Foreskin fibroblast (primary cell): ENCODE measurements at places on chromosomes 7 and 10.

- no peak for DNase-seq
Observed at GRCh38 chr7:26694141-26694540, 170.2 kb downstream of the SKAP2 start.

DNA sequence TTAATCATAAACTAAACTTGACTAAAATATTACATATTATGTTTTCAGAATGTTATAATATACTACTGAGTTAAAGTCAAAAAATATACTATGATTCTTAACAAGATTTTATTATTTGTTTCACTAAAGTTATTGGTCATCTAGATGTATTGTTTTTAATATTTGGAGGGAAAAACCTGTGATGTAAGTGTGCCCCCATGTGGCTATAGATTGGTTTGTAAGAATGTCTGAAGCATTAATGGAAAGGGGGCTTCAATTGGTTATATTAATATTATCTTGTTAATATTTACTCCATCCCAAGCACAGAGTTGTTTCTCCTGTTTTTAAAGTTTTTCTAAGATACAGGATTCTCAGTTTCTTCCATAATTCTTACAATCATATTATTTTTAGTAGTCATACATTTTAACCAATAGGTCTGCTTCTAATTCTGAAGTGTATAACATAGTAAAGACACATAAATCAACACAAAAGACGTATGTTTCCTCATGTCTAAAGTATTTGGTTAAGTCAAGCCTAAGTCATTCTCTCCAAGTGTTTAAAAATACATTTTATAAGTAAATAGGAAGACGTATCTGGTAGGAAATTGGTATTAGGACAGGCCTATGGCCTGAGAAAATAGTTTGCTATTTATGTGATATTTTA, 58.0 kb downstream of the GNAT3 start:
- DNase-seq, result no peak

GRCh38 chr10:89224739-89225443, 17.8 kb upstream of the CH25H start:
- DNase-seq, result no peak

DNA sequence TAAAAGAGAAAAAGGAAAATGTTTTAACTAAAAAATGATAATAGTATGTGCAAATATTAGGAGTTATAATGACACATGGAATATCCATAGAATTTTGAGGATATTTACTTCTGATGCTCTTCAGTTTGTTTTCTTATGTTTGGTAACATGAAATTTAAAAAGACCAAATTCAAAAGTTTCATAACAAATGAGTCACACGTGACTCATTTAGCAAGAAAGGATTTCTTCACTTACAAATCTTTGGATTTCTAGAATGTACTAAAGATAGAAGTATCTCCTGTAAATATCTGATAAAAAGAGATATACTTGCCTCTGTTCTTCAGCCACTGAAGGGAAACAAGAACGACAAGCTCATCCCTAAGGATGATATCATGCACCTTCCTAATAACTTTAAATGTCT, 774.5 kb upstream of the LRRTM3 start:
- peak; percentile 12 for DNase-seq

- no peak for DNase-seq
Observed at GRCh38 chr10:28367929-28368484, 65.1 kb upstream of the MPP7 start.

DNA sequence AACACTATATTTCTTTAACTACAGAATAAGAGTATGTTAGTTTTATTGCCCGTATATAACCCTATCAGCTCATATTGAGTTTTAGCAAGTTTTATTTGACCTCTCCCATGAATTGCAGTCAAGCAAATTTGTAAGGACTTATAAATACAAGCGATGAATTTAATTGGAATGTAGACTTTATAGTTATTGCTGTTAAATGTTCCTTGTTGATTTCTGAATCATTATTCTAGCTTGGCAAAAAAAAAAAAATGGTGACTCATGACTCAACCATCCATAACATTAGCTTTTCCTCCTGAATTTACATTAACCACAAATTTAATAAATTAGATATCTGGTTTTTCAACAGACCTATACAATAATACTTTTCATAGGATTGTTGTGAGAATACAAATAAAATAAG, 334.0 kb upstream of the LRRTM3 start:
- peak; percentile 3 for DNase-seq

GRCh38 chr7:135537453-135537852, 20.3 kb upstream of the NUP205 start:
- no peak for DNase-seq

DNA sequence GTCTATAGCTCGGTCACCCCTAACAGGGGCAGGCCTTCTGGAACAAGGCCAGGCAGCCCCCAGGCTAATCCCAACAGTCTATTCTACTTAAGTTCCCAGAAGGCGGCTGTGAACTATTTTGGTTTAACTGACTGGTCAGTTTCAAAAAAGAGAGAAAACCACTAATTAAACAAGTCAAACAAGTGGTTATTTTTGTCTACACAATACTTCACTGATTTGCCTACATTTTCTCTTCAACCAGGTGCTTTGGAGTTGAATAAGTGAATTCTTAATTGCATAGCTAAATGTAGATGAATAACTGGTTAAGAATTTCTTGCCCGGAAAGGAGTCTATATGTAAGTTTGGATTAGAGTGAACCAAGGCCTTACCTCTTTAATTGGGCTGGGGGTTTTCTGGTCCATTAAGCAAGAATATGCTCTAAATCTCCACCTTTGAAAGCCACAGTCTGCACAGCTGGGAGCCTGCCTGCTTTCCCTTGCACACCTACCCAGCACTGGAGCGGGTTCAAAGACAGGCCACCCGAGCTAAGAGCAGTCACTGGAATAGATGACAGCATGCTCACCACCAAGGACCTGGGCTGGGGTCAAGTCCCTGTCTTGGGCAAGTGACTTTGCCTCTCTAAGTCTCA, 70.4 kb downstream of the TBXAS1 start:
- no peak for DNase-seq

DNA sequence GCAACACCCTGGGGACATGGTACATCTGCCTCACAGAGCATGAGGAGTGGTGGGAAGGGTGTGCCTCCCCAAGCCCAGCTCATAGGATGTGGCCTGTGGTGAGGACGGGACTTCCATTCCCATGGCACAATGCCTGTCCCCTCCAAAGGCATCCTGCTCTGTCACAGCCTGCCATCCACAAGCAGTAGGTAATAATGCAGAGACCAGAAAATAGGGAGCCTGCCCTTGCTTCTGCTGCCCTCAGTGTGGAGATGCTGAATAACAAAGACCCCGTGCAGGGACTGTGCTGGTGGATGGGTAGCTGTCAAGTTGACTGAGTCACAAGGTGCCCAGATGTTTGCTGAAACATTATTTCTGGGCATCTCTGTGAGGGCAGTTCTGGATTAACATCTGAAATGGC, 199.9 kb upstream of the GRB10 start:
- DNase-seq, result no peak

GRCh38 chr7:156998988-156999957, 11.2 kb downstream of the MNX1 start:
- DNase-seq, result no peak

- DNase-seq, result no peak
Observed at GRCh38 chr7:114653364-114654088, 238.9 kb downstream of the FOXP2 start.

- no peak for DNase-seq
Observed at GRCh38 chr7:137985253-137985896, 16.5 kb downstream of the CREB3L2 start.

DNA sequence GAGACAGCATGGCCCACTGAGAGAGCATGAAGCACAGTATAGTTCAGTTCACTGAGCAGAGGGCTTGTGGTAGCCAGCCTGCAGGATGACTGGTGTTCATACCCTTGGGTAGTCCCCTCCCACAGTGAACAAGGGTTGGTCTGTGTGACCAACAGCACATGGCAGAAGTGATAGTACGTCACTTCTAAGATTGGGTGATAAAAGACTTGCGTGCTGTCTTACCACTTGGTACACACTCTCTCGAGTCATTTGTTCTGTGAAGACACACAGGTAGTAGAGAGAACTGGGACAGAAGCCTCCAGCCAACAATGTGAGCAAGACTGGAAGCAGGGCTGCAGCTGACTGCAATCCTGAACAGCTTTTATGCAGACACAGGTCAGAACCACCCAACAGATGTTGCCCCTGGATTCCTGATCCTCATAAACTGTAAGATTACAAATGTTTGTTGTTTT, 14.6 kb downstream of the EPC1 start:
- peak; percentile 52 for DNase-seq

DNA sequence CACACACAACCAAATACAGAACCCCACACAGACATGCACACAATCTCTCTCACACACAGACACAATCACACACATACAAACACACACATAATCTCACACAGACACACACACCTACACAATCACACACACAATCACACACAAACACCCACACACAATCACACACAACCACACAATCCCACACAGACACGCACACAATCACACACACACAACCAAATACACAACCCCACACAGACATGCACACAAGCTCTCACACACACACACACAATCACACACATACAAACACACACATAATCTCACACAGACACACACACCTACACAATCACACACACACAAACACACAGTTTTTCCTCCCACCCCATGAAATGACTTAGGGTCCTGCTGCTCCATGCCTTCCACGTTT, 160.4 kb upstream of the PFKP start:
- no peak for DNase-seq

DNA sequence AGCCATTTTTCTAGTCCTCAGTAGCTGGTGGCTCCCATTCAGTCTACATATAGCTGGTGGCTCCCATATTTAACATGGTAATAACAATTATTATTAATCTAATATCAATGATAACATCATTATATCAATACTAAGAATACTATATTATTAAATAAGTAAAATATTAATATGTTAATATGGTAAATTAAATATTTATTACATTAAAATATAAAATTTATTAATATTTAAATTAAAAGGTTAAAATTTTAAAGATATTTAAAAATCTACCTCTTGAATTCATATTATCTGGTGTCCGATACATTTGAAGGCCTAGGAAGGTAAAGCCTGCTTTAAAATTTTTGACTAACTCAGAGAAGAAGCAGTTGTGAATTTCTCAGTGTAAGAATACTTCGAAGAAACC, 69.8 kb downstream of the SPAG6 start:
- no peak for DNase-seq

DNA sequence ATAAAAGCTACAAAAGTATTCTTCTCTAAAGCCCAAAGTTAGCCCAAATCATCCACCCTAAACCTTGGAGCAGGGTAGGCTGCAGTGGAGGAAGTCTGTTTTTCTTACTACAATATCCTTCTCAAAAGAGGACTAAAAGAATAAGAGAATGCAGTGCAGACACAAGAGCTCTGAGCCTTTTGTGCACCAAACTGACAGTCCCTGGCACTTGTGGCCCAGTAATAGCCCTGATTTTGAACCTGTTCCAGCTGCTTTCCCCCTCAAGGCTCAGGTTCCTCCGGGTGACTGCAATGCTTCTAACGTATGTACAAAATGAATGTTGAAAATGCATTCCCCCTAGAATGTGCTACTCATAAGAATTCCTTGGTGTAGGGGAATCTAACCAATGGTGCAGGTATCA, 154.4 kb downstream of the JAZF1 start:
- DNase-seq, result no peak

DNA sequence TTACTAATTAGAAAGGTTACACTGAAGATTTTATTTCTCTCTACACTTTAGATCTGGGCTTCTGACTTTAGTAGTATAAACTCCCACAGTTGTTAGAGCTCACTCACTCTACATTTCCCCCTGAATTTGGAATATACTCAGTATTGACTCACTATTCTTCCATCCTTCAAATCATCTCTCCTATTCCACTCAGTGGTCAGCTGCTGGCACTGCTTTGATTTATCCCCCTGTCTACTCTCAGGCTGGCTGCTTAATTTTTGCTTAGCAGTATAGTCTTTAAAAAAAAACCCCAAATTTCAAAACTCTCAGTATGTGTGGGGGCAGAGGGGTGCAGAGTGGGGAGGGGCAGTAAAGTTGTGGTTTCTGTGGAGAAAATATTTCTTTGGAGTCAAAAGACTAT, 68.9 kb downstream of the CDK6 start:
- DNase-seq, result peak; percentile 61

DNA sequence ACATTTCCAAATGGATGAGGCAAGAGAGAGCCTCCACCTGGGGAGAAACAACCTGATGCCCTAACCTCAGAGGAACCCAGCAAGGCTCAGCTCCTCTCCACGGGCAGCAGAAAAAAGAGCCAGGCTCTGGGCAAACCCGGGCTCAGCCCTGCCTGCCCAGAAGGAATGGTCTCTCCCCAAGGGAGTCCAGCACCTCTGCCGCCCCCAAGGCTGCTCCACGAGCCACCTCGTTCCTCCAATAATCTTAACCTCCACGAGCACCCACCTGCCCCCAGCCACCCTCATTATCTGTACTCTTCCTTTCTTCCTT, 154.2 kb downstream of the GRID1 start:
- no peak for DNase-seq

GRCh38 chr7:27745064-27745583, 5.2 kb downstream of the TAX1BP1 start:
- peak; percentile 63 for DNase-seq

DNA sequence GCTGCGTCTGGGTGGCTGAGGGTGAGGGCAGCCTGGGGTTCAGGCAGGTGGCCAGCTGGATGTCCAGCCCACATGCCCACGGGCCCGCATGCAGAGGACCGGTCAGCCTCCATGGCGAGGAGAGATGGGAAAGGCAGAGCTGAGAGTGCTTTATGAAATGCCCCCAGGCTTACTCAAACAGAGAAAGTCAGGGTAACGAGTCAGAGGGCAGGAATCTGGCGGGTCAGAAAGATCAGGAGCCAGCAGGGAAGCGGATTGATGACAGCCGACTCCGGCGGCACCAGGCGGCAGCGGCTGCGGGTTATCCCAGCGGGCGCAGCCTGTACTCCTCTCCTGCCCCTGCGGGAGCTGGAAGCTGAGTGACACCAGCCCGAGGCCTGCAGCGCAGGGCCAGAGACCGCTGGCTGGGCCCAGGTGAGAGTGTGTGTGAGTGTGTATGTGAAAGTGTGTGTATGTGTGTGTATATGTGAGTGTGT, 13.4 kb downstream of the SLC13A4 start:
- DNase-seq, result peak; percentile 95

DNA sequence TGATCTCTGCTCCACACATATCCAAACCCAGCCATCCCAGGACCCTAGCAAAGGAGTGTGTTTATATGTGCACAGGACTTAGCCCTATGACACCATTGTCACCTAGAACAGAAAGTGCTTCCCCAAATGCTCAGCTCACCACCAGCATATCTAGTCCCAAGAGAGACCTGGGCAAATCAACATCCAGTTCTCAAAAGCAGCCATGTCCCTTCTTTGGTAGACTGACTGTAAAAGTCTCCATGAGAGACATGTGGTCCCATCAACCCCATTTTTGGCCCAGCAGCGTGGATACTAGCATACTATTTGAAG, 20.9 kb upstream of the ARHGAP22 start:
- DNase-seq, result no peak

DNA sequence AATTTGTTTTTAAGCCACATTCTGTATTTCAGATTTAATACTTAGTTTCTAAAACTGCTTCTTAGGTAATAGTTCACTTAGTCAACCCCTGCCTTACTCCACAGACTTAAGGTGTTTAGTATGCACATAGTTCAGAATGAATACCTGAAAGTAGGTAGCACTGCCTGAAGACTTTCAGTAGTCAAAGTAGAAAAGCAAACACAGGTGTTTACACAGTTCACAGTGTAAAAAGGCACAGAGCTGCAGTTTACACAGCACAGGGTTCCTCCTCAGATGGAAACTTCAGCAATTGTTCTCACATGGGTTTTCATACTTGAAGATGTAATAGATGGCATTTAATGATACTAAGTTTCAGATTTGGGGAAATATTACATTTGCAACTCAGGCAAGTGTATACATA, 3.1 kb upstream of the PKD1L1 start:
- DNase-seq, result no peak
